ENCODE measurements at places on chromosomes 1 and 21.

GRCh38 chr1:167687919-167688519 is 33.8 kb upstream of the MPZL1 start:
- peak; percentile 45 for DNase-seq

DNA sequence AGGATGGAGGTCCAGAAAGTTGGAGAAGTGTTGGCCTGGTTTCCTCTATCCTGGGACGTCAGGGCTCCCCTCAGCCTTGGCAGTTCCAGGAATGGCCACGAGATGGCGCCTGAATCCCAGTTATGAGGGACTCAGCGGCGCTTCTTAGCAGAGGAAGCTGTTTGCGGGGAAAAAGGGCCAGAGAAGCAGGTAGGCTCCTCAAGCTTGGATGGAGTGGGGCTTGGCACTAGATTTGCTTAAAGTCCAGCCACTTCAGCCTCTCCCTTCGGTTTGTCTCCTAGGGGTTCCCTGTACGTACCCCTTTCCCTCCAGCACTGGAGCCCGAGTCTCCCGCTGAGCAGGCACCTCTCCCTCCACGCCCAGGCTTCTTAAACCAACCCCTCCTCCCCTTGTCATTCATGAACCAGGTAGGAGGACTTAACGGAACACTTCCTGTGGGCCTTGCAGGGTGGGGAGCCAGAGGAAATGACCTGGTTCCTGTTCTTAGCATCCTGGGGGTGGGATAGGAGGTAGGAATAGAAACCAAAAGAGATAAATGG is 32.0 kb upstream of the TENT5B start:
- DNase-seq: peak; percentile 56

DNA sequence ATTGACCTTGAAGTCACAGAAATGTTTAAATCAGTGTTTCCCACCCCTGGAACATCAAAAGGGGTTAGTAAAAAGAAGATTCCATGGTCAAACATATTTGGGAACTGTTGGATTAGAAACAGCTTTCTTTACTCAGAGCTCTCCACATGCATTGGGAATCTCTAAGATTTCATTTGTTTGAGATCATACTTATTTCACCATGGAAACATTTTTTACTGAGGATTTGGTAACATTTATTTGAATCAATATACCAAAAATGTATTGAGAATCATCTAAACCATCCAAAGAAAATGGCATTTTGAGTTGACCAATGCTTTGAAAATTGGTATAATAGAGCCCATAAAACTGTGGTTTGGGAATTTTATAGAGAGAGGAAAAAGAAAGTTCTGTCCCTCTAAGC is 25.3 kb downstream of the NGF start:
- no peak for DNase-seq

DNA sequence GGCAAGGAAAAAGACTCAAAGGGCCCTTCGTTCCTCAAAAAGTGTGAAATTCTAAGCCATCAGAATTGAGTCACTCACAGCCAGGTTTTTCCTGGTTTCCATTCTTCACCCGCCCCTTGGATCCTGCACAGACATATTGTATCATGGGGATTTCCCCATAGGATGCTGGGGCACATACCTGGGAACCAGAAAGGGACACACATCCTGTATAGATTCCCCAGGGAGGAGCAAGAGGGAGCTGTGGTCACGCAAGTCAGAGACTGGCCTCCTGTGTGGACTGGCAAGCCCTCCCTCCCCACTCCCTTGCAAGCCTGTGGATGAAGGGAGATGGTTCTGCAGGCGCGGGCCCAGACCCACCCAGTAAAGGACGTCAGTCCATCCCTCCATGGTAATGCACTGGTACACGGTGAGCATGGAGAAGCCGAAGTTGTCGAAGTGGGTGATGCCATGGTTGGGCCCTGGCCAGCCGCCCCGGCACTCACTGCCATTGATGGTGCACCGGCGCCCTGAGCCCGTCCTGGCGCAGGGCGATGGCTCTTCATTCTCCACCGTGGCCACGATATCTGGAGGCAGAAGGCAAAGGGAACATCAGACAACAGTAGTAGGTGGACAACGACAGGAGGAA is 23.2 kb downstream of the CACNA1S start:
- DNase-seq: no peak

GRCh38 chr1:28280977-28281381 is 21.7 kb downstream of the SESN2 start:
- no peak for DNase-seq

GRCh38 chr1:102107441-102107840 is 110.7 kb upstream of the OLFM3 start:
- no peak for DNase-seq

DNA sequence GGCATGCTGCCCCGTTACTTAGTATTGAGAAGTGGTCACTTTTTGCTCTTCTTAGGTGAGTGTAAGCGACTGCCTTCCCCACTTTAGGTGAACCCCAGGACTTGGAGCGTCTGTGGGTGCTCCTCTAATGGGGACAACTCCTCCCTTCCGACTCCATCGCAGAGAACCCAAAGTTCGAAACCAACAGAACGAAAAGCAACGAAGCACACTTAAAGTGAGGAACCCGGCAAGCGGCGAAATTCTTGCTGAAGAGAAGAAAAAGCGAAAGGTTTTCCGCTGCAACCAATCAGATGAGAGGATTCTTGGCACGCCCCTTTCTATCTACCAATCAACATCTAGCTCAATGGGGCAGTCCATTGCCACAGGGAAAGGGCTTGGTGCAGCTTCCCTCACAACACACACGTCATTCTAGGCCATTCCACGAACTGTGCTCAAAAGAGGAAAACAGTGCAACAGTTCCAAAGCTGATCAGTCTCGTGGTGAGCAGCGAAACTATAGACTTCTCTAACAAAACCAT is 709 bp upstream of the SUCO start:
- DNase-seq: peak; percentile 97

- DNase-seq: no peak
These were observed 31.9 kb downstream of the MTARC1 start for GRCh38 chr1:220818421-220819173.

GRCh38 chr1:246508897-246509688 is 2.0 kb upstream of the SMYD3 start:
- no peak for DNase-seq

DNA sequence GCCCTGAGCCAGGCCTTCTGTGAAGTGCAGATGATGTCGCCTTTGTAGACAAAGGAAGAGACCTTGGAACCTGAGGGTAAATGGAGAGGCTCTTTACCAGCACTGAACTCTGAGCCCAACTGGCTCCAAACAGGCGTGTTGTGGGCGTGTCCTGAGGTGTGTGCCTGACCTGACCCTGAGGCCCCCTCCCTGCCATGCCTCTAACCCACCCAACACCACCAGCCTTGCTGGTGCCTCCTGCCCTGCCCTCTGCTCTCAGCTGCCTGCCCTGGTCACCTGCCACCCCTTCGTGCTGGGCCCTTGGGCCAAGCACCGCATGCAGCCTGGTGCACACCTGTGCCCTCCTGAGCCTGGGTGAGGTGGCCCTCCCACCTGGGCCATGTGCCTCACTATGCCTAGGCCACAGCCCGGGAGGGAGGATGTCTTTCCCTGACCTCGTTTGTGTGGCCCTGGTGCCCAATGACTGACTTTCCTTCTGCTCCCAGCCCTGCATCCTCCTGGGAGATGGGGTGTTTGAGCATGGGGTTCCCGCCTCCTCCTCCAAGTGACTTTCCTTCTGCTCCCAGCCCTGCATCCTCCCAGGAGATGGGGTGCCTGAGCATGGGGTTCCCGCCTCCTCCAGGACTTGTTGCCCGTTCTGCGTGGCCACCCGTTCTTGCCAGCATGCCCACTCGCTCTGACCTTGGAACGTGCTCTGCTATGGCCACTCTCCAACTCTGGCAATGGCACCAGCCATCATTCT is 157.0 kb downstream of the PCBP3 start:
- no peak for DNase-seq

DNA sequence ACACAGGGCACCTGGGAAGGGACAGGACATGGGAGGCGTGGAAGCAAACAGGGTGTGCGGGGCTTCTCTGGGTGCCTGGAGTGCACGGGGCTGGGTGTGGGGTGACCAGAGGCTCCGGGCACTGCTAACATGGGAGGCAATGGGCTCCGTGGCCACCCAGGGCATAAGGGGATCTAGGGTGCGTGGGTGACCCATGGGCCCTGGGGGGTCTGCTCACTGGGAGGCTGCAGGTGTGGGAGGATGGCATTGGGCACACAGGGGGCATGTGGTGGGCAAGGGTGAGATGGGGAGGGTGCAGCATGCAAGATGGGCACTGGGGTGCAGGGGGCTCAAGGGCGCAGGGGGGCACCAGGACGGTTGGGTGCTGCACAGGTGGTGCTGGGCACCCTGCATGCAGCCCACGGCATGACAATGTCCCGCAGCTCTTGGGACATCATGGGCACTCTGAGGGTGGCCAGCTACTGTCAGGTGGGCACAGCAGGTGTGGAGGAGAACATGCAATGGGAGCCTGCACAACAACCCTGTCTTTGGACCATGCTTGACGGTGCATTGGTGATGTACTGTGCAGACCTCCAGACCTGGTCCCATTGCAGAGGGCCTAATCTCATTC is 15.1 kb downstream of the TRIM11 start:
- no peak for DNase-seq

DNA sequence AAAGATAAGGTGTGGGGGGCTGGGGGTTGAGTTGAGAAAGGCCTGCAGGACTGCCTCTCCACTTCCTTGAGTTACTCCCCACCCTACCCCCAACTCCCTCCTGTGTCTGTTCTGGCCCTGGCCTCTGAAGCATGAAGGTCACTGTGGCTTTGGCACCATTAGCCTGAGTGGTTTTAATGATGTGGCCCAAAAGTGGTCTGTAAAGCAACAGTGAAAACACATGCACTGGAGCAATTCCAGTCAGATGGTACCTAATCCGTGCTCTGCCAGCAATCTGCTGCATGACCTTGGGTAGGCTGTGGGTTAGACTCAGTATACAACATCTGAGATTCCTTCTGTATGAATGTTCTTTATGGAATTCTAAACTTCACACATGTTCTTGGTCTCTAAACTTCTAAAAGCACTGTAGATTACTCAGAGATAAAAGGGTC is 86.5 kb upstream of the ATP1A1 start:
- DNase-seq: no peak

- no peak for DNase-seq
These were observed 51.7 kb downstream of the ITPKB start for GRCh38 chr1:226687426-226687825.

DNA sequence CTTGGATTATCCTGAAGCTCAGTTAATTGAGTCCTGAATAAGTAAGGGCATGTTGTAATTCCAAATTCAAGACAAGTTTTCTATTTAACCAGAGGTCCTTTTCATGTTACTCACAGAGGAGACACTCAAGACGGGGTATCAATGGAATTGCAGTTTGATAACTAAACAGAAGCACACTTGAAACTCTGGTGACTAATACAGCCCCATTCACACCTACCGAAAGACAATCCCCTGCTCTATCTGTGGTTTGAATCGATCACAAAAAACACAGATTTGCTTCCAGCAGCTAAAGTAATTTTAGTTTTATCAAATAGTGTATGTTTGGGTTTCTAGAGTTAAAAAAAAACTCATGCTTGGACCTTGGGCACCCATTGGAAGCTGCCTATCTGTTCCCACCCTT is 60.4 kb downstream of the TEX35 start:
- DNase-seq: no peak

GRCh38 chr1:167776151-167776550 is 54.4 kb downstream of the MPZL1 start:
- DNase-seq: no peak

GRCh38 chr1:21313203-21313885 is 23.1 kb upstream of the ECE1 start:
- no peak for DNase-seq

DNA sequence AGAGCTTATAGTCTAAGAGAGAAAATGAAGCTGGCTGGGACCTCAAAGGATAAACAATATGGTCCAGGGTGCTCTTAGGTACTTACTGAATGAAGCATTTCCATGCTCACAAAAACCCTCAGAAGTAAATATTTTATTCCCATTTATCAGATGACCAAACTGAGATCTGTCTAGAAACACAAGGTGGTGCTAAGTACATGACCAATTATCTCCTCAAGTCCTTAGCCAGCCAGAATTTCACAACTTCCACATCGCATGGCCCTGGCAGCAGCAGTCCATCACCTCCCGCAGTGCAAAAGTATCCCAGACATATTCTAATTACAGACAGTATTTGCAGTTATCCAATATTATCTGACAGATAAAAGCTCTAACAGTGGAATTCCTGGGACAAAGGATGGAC is 321.7 kb upstream of the PROX1 start:
- no peak for DNase-seq

- no peak for DNase-seq
These were observed 8.0 kb downstream of the COG2 start for GRCh38 chr1:230650300-230650699.

GRCh38 chr1:233040494-233040893 is 90.1 kb downstream of the NTPCR start:
- DNase-seq: no peak

GRCh38 chr21:41210426-41211059 is 42.6 kb downstream of the BACE2 start:
- DNase-seq: no peak

- no peak for DNase-seq
These were observed 213.5 kb downstream of the LYPLAL1 start for GRCh38 chr1:219387211-219387610.

DNA sequence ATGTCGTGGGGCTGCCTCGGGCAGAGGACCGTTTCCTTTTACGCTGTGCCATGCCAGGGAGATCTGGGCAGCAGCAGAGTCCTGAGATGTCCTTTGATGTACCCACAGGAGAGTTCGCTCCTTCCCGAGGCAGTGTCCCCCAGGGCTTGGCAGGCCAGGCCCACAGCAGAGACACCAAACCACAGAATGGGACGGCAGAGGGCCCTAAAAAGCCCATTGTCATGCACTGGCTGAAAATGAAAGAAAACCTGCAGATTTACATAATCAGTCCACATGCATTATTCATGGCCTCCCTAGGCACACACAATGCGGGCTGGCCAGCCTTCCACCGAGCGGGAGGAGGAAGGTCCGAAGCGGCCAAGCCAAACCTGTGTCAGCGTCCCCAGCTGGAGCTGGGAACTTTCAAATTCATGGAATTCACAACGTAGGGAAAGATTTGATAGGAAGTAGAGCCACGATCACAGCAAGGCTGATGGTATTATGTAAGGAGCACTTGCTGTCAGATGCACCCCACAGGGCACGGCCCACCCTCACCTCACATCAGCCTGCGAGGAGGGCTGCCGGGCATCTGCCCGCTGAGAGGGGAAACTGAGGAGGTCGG is 25.3 kb upstream of the EFHD2 start:
- DNase-seq: no peak

- no peak for DNase-seq
These were observed 226.2 kb downstream of the AJAP1 start for GRCh38 chr1:4880626-4881025.

GRCh38 chr1:16352842-16353535 is 709 bp upstream of the FBXO42 start:
- no peak for DNase-seq

- DNase-seq: no peak
These were observed 102.3 kb upstream of the ESRRG start for GRCh38 chr1:216825557-216825956.

- no peak for DNase-seq
These were observed 17.2 kb upstream of the RAB29 start for GRCh38 chr1:205792481-205792881.

DNA sequence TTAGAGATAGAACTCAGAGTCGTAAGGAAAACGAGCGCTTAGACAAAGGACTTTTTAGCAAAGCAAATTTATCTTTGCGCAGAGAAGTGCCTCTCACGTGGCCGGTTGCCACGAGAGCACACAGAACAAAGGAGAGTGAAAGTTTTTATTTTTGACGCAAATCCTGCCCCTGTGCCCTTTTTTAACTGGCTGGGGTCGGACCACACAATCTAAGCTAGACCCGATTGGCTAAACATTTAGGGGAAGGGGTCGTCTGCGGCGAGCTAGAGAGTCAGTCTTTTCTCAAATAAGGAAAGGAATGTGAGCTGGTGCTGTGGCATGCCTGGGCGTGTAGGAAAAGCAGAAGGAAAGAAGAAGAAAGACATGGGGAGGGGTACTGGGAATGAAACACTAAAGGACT is 2.4 kb downstream of the KRTAP10-2 start:
- DNase-seq: no peak

Data from CMK (cell line).